ENCODE measurements at places on chromosomes 4 and X.
A peak's percentile ranks its signal among the peaks of the same experiment; 100 is the strongest.

GRCh38 chrX:85024562-85024961 lies 20.9 kb downstream of the APOOL start:
- no peak for DNase-seq
- H3K27me3 ChIP-seq = no peaks in the 10 kb centered on the region

DNA sequence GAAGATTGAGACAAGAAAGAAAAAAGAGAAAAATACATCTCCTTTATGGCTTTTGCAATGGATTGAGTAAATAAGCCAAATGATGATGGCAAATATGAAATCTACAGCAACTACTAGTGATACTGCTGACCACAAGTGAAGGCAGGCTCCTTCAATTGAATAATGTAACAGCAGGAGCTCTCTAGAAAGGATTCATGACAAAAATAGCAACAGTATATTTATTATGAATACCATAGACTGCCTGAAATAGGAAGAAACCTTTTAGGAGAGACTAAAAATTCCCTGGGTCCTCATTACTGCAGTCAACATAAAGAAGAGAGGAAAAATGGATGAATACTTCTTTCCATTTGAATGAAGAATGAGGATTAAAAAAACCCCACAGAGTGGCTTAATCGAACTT lies 306.8 kb upstream of the ANXA10 start:
- H3K27ac ChIP-seq = no peak overlapping the region
- no peaks in the 10 kb centered on the region for H3K4me1 ChIP-seq
- DNase-seq = no peak
- H3K4me3 ChIP-seq = no peak overlapping the region
- no peaks in the 10 kb centered on the region for H3K27me3 ChIP-seq

GRCh38 chr4:52091801-52092200 lies 40.7 kb downstream of the SPATA18 start:
- H3K4me1 ChIP-seq = no peaks in the 10 kb centered on the region
- no peak overlapping the region for H3K4me3 ChIP-seq
- H3K27me3 ChIP-seq = peaks cover 3% of the 10 kb centered on the region

GRCh38 chrX:76148041-76148665 lies 24.7 kb upstream of the PBDC1 start:
- peak overlapping the region; percentile 73 for H3K4me3 ChIP-seq
- H3K27me3 ChIP-seq = no peaks in the 10 kb centered on the region
- peak; percentile 39 for DNase-seq
- no peaks in the 10 kb centered on the region for H3K36me3 ChIP-seq

- H3K27me3 ChIP-seq = no peaks in the 10 kb centered on the region
- no peaks in the 10 kb centered on the region for H3K36me3 ChIP-seq
- H3K4me1 ChIP-seq = no peaks in the 10 kb centered on the region
- DNase-seq = peak; percentile 43
Observed at GRCh38 chr4:64539234-64539849, 130.1 kb upstream of the TECRL start.

Measured in activated CD8-positive, alpha-beta memory T cell treated with anti-CD3 and anti-CD28 coated beads, Interleukin-2, amount 10 ng/mL, durations not matched to agents 7 days and 5 days (primary cell).